ENCODE measurements at places on chromosomes 5 and 9. TPM values are rescaled to one million over a fixed set of nuclear protein-coding genes. Genes with fewer than 3 reads are reported as not detected.

Gene MOB3B
- 1.8 TPM for total RNA-seq

Gene CAMK4
- 0.42 TPM for total RNA-seq

Gene PCDHGC4
- 2.8 TPM for total RNA-seq

Gene ECM2
- 4.2 TPM for total RNA-seq

Gene AQP7
- 116 TPM for total RNA-seq

Gene VCAN
- total RNA-seq, result 25.8 TPM

Gene NEUROG1
- not detected for total RNA-seq

Gene SPRY4
- 7.9 TPM for total RNA-seq

Gene NIM1K
- 0.40 TPM for total RNA-seq

- no peak overlapping the region for H3K27ac ChIP-seq
- no peak overlapping the region for H3K4me3 ChIP-seq
- no peaks in the 10 kb centered on the region for H3K27me3 ChIP-seq
- H3K36me3 ChIP-seq, result peaks cover 57% of the 10 kb centered on the region
Observed at GRCh38 chr5:147407094-147407681, 102.7 kb downstream of the DPYSL3 start.

GRCh38 chr9:133643978-133644760 lies 8.0 kb downstream of the DBH start:
- H3K36me3 ChIP-seq, result no peaks in the 10 kb centered on the region
- H3K27ac ChIP-seq, result no peak overlapping the region
- H3K4me3 ChIP-seq, result no peak overlapping the region
- H3K27me3 ChIP-seq, result peaks cover 2% of the 10 kb centered on the region
- no peaks in the 10 kb centered on the region for H3K4me1 ChIP-seq

GRCh38 chr5:154487541-154487940 lies 9.5 kb upstream of the HAND1 start:
- no peak for DNase-seq
- H3K27me3 ChIP-seq, result no peaks in the 10 kb centered on the region
- H3K36me3 ChIP-seq, result no peaks in the 10 kb centered on the region
- no peak overlapping the region for H3K27ac ChIP-seq
- peaks cover 2% of the 10 kb centered on the region for H3K4me1 ChIP-seq

DNA sequence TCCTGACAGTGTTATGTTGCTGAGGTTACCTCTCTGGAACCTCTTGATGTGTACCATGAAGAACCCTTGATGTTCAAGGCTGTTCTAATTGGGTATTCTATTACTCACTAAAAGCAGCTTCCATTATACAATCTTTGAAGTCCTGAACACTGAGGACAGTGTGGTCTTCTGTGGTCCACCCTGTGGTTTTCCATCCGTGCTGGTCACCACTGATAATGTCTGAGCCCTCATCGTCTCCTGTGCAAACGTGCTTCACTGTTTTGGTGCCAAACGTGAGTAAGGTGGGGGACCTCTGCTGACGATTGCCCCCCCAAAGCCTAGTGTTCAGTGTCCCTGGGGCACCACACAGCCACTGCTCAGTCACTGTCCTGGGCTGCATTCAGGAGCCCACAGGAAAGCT lies 259.7 kb upstream of the ANKRD55 start:
- H3K27me3 ChIP-seq, result no peaks in the 10 kb centered on the region
- no peak overlapping the region for H3K4me3 ChIP-seq
- peaks cover 40% of the 10 kb centered on the region for H3K4me1 ChIP-seq
- no peak for DNase-seq

DNA sequence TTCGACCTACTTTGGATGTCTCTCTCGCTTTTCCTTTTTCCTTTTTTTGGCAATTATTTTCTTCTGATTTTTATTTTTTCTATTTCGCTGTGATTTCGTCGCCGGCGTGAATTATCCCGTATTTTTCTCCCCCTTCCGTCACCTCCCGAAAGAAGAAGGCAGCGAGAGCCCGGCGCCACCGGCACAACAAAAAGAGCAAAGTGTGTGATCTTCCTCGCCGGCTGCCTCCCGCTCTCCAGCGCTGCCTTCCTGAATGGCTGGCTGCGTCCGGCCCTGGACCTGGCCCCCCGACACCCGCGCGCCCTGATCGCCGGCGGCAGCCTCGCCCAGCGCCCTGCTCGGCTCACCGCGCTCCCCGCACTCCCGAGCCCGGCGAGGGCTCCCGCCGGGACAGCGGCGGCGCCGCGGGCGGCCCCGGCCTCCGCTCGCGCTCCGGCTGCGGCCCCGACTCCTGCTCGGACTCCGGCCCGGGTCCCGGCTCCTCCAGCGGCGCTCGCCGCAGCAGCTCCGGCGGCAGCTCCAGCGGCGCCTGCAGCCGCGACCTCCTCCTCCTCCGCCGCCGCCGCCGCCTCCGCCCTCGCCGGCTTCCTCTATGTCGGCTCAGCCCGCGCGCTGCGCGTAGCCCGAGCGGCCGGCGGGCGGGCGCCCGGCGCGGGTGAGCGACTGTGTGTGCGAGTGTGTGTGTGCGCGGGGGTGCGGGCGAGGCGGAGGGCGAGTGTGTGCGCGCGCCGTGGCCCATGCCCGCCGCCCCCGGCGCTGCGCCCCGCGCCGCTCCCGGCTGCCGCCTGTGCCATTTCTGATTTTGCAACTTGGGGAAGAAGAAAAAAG lies 960 bp downstream of the NR2F1 start:
- DNase-seq, result peak; percentile 45
- no peak overlapping the region for H3K27ac ChIP-seq
- H3K4me3 ChIP-seq, result peak overlapping the region; percentile 46

DNA sequence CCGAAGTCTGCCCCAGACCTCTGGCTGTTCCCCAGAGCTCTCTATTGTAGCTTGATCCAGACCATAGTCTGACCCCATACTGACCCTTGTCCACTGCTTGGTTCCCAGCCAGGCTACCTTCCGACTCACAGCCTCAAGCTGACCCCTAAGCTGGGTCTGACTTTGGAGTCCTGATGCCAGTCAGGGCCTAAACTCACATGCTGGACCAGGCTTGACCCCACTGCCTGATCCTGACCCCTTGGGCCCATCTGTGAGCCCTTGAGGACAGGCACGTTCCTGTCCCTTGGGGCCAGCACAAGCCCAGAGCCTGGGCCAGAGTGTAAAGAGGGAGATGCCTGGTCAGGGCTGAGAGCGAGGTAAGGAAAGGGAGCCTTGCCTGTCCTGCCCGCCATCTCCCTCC lies 32.7 kb upstream of the ENHO start:
- no peaks in the 10 kb centered on the region for H3K36me3 ChIP-seq
- no peak overlapping the region for H3K4me3 ChIP-seq
- peaks cover 18% of the 10 kb centered on the region for H3K27me3 ChIP-seq
- H3K4me1 ChIP-seq, result peaks cover 20% of the 10 kb centered on the region

- H3K36me3 ChIP-seq, result no peaks in the 10 kb centered on the region
- no peaks in the 10 kb centered on the region for H3K4me1 ChIP-seq
- H3K27ac ChIP-seq, result no peak overlapping the region
- no peak for DNase-seq
- H3K4me3 ChIP-seq, result no peak overlapping the region
Observed at GRCh38 chr5:170403675-170404074, 14.5 kb upstream of the KCNMB1 start.

DNA sequence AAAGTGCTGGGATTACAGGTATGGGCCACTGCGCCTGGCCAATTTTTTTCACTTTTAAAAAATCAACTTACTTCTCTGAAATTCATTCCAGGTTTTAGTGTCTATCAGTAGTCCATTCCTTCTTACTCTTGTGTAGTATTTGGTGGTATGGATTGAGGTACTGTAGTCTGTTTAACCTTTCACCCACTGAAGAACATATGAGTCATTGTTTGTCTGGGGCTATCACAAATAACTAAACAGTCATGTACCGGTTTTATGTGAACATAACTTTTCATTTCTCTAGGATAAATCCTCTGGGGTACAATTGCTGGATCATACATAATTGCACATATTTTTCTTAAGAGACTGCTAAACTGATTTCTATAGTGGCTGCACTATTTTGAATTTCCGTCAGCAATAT lies 1188.0 kb upstream of the CDH9 start:
- H3K4me1 ChIP-seq, result no peaks in the 10 kb centered on the region
- no peak overlapping the region for H3K4me3 ChIP-seq
- H3K27ac ChIP-seq, result no peak overlapping the region
- H3K27me3 ChIP-seq, result no peaks in the 10 kb centered on the region

DNA sequence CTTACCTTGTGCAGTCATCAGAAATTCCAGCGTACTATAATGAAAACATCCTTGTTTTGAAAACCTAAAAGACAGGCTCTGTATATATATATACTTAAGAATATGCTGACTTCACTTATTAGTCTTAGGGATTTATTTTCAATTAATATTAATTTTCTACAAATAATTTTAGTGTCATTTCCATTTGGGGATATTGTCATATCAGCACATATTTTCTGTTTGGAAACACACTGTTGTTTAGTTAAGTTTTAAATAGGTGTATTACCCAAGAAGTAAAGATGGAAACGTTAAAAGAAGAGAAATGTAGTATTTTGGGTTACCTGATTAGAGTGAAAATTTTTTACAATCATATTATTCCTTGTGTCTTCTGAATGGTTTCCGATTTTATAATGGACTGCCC lies 131.4 kb downstream of the CDH6 start:
- H3K4me1 ChIP-seq, result no peaks in the 10 kb centered on the region
- H3K27me3 ChIP-seq, result no peaks in the 10 kb centered on the region
- no peak overlapping the region for H3K4me3 ChIP-seq
- H3K36me3 ChIP-seq, result no peaks in the 10 kb centered on the region
- DNase-seq, result no peak
- H3K27ac ChIP-seq, result no peak overlapping the region

DNA sequence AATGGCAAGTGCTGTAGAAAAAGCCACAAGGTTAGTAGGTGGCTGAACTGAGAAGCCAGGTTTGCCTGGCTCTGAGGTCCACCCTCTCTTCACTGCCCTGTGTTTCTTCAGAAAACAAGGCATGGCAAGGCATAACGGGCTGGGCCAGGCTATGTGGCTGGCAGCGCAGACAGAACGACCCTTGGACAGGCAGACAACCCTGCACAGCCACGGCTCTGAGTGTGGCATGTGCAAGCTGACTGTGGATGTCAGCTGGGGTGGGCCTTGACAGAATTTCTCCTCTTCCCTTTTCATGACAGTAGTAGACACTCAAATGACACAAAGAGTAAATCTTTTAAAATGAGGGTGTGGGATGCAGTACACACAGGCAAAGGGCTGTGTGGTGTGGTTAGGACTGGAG lies 81.7 kb downstream of the MACROH2A1 start:
- H3K4me3 ChIP-seq, result no peak overlapping the region
- H3K27ac ChIP-seq, result no peak overlapping the region
- no peaks in the 10 kb centered on the region for H3K4me1 ChIP-seq
- no peak for DNase-seq

- H3K4me3 ChIP-seq, result no peak overlapping the region
- H3K4me1 ChIP-seq, result no peaks in the 10 kb centered on the region
- H3K27me3 ChIP-seq, result no peaks in the 10 kb centered on the region
- no peak overlapping the region for H3K27ac ChIP-seq
Observed at GRCh38 chr5:22643356-22643755, 209.8 kb downstream of the CDH12 start.

- no peaks in the 10 kb centered on the region for H3K27me3 ChIP-seq
- H3K4me1 ChIP-seq, result no peaks in the 10 kb centered on the region
- H3K27ac ChIP-seq, result no peak overlapping the region
- no peak overlapping the region for H3K4me3 ChIP-seq
- no peak for DNase-seq
Observed at GRCh38 chr9:93318480-93318879, 133.0 kb upstream of the FAM120A start.

DNA sequence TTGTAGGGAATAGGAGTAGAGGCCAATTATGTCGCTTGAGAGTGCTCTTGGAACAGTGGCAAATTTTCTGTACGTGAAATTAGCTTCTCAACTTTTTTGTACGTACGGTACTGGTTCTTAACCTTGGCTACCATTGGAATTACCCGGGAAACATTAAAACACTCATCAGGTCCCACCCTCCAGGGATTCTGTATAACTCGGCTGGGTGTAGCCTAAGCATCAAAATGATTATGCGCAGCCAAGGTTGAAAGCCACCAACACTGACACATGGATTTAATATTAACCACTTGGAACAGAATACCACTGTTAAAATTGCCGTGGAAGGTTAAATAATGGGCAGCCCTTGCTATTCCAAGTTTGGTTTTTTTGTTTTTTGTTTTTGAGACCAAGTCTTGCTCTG lies 17.4 kb downstream of the DNAJA1 start:
- DNase-seq, result no peak
- peaks cover 45% of the 10 kb centered on the region for H3K4me1 ChIP-seq
- peaks cover 29% of the 10 kb centered on the region for H3K36me3 ChIP-seq
- no peaks in the 10 kb centered on the region for H3K27me3 ChIP-seq
- no peak overlapping the region for H3K27ac ChIP-seq
- H3K4me3 ChIP-seq, result no peak overlapping the region

DNA sequence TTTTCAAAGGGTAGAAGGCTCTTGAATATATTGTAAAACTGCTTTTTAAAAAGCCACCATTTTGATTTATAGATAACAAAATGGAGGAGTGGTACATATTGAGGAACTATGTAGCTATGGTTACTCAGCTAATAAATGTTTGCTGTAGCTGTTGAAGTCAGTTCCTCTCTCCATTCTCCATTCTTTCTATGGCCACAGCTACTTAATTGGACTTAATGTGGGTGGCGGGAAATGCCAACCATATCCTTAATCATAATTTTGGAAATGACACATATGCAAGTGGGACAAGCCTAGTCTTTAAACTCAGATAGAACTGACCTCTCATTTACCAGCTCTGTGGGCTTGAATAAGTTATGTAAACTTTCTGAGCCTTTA lies 10.6 kb downstream of the CDKN2A start:
- no peaks in the 10 kb centered on the region for H3K4me1 ChIP-seq
- no peak overlapping the region for H3K27ac ChIP-seq
- no peak overlapping the region for H3K4me3 ChIP-seq
- H3K27me3 ChIP-seq, result peaks cover 76% of the 10 kb centered on the region
- no peaks in the 10 kb centered on the region for H3K36me3 ChIP-seq

DNA sequence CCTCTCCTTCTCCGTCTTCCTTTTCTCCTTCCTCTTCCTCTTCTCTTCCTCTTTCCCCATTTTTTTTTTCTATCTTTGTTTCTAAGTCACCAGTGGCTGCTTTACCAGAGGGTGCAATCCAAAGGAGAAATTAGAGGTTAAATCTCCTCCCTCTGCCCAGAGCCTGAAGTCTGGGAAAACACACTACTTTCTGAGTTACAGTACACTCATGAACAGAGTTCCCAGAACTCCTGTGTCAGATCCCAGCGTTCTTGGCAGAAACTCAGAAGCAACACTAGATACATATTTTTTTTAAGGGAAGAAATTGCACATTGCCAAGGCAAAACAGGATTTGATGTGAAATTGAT lies 189.0 kb downstream of the SNCAIP start:
- DNase-seq, result no peak
- H3K36me3 ChIP-seq, result no peaks in the 10 kb centered on the region
- H3K4me1 ChIP-seq, result peaks cover 18% of the 10 kb centered on the region
- H3K27me3 ChIP-seq, result no peaks in the 10 kb centered on the region
- no peak overlapping the region for H3K4me3 ChIP-seq

DNA sequence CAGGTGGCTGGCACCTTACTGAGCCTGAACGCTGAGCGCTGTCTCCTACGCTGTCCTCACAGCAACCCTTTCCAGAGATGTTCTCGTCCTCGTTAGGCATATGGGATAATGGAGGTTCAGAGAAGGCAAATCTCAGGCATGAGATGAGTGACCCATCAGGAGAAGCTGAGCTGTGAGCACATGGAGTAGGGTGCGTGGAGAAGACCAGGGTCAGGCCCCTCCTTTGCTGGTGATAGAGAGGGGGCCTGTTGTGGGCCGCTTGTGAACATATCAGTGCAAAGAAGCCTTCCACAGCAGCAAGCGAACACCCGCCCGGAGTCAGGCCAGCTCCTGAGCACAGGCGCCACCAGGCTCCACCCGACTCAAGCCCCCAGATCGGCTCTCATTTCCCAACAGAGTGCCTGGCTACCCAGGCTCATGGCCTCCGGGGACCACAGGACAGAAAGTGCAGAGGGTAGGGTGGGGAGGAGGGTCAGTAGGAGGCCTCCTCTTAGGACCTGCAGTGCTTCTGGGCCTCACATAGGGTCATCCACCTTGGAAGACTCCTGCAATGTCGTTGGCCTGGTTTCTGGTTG lies 15.0 kb upstream of the TIFAB start:
- H3K36me3 ChIP-seq, result no peaks in the 10 kb centered on the region
- DNase-seq, result no peak
- H3K27ac ChIP-seq, result no peak overlapping the region
- H3K4me1 ChIP-seq, result no peaks in the 10 kb centered on the region
